Suppressor macrophage treated with lipopolysaccharide for 1 hour (primary cell): ENCODE measurements at places on chromosomes 6 and 20.

DNA sequence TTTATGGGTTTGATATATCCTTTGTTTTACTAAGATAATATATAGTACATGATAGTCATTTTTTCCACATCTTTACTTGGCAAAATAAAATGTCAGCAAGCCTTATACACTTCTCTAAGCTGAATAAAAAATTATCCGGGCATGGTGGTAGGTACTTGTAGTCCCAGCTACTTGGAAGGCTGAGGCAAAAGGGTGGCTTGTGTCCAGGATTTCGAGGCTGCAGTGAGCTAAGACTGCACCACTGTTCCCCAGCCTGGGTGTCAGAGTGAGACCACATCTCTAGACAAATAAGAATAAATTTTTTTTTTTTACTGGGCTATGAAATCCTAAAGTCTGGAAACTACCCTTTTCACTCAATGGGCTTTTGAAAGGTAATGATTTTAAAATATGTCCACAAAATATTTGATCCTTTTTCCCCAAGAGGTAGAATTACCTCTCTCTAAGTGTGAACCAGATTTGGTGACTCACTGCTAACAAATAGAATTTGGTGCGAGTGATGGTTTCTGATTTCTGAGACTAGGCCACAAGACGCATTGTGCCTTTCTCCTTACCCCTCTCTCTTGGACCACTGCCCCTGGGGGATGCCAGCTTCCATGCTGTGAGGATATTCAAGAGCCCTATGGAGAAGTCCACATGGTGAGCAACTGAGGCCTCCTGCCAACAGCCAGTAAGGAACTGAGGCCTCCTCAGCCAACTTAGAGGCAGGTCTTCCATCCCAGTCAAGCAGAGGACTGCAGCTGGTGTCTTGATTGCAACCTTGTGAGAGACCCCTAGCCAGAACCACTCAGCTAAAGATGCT is 84.2 kb upstream of the ZNFX1 start:
- DNase-seq, result no peak

DNA sequence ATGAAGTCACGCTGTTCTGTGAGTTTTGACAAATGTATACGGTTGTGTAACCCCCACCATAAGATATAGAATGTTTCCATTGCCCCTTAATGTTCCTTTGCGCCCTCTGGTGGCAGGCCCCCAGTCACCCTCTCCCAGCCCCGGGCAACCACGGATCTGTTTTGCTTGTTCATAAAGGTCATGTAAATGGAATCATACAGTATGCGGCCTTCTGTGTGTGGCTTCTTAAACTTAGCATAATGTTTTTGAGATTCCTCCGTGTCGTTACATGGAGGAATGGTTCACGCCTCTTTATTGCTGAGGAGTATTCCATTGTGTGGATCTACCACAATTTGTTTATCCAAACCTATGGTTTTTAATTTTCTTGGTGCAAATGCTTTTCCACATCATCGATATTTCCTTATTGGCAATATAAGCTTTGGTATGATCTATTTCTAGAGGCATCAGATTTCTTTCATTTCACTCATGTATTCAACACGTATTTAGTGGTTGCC is 28.4 kb downstream of the LYRM2 start:
- DNase-seq, result peak; percentile 92

GRCh38 chr6:79034865-79035264 is 43.2 kb downstream of the PHIP start:
- no peak for DNase-seq

GRCh38 chr20:50980851-50981713 is 22.5 kb downstream of the MOCS3 start:
- peak; percentile 82 for DNase-seq

DNA sequence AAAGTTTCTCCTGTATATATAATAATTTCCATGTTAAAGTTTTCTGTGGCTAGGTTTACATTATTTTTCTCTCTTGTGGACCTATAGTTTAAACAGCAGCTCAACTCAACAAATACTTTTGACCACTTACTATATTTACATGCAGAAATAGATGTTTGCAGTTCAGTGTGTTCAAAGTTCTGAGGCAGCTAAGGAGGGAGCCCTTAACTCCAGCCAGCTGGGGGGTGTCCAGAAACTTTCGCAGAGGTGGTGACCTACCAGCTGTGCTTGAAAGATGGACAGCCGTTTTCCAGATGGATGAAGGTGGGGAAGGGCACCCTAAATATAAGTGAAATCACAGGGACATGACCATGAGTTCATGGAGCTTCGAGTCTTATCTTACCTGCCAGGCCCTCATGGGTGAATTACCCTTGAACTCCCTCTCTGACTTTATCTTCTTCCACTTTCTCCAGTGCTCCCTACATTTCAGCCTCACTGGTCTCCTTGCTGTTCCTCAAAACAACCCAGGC is 33.4 kb downstream of the DHX35 start:
- no peak for DNase-seq

GRCh38 chr6:40597301-40597700 is 10.1 kb upstream of the LRFN2 start:
- DNase-seq, result no peak

GRCh38 chr6:903761-904160 is 210.8 kb upstream of the EXOC2 start:
- no peak for DNase-seq
